ENCODE measurements at places on chromosomes 2 and 18.

DNA sequence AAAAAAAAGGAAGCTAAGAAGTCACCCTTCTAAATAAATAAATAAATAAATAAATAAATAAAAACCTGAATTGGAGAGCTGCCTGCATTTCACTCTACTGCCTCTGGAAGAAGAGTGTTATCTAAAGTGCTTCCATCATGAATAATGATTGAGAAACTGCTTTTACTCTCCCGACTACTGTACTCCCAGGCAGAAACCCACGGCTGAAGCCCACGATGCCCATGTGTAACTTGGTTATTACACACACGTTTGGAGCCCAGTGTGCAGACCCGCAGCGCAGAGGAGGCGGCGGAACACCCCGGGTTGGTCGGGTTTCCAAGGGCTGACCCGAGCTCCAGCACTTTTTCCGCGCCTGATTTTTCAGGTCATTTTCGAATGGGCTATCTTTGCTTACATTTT lies 697 bp upstream of the SPATS2L start:
- no peak for DNase-seq

- no peak for DNase-seq
Observed at GRCh38 chr2:96869822-96870625, at the start of gene SEMA4C. Gene SEMA4C, minus strand, starts transcription at chr2:96870080. Its CDS starts 2,194 bp downstream, at chr2:96867886.

GRCh38 chr18:35455926-35456763 lies 41.6 kb downstream of the INO80C start:
- DNase-seq, result no peak

GRCh38 chr2:194363878-194364277 lies 1293.1 kb upstream of the SLC39A10 start:
- no peak for DNase-seq

GRCh38 chr2:177711483-177712265 lies 319.1 kb downstream of the AGPS start:
- no peak for DNase-seq

DNA sequence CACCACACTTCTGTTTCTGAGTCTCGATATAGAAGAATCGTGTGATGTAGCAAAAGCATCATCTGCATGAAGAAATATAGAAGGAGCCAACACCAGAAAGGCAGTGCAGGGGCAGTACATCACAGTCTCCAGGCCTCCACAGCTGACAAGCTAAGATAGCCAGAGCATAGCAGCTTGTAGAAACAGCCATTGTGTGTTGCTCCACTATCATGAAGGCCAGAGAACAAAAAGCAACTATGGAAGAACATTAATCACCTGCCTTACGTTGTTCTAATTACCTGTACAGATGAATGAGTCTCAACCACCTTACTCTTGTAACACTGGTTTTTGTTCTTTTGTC lies 129.0 kb downstream of the RND3 start:
- no peak for DNase-seq

DNA sequence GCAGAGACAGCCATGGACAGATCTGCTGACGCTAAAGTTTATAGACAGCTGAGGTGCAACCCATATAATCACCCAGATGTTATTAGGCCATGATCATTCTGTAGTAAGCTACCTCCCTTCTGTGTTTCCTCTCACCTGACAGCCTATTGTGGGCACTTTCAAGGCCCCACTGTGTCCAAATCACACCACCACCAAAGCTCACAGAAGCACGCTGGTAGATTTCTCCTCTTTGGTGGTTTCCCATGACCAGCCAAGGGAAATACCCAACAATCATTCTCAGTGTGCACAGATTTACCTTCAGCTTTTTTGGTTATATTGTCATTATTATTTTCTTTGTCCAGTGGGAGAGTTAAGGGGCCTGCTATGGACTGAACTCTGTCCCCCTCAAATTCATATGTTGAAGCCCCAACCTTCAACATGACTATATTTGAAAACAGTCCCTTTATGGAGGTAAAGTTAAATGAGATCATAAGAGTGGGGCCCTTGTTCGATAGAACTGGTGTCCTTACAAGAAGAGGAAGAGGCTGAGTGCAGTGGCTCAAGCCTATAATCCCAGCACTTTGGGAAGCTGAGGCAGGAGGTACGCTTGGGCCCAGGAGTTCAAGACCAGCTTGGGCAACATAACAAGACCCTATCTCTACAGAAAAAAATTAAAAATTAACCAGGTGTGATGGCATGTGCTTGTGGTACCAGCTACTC lies 74.0 kb upstream of the MSH6 start:
- DNase-seq, result no peak

- no peak for DNase-seq
Observed at GRCh38 chr18:78352910-78353309, 626.7 kb upstream of the SALL3 start.

Data from stimulated activated CD8-positive, alpha-beta memory T cell treated with anti-CD3 and anti-CD28 coated beads, Interleukin-7, amount 100 ng/mL, for 48 hours (primary cell).